ENCODE measurements at places on chromosomes 13 and 19. TPM values are rescaled to one million over a fixed set of nuclear protein-coding genes. Genes with fewer than 3 reads are reported as not detected.

The METTL21C gene
- total RNA-seq = not detected

The GJA3 gene
- total RNA-seq = 0.03 TPM

The AMH gene
- total RNA-seq = 0.18 TPM

The ZNF880 gene
- total RNA-seq = not detected

The ZNF570 gene
- total RNA-seq = 6.0 TPM

The SIAH3 gene
- not detected for total RNA-seq

The FPR2 gene
- not detected for total RNA-seq

The PSG1 gene
- total RNA-seq = not detected

The LGALS7 gene
- not detected for total RNA-seq

The GARRE1 gene
- total RNA-seq = 8.0 TPM

The LDLR gene
- 24.0 TPM for total RNA-seq

The LILRB4 gene
- not detected for total RNA-seq

The STXBP2 gene
- total RNA-seq = 22.8 TPM

The LYPD4 gene
- not detected for total RNA-seq

The JSRP1 gene
- 0.38 TPM for total RNA-seq
